ENCODE measurements at places on chromosomes 1 and 21.

- no peak overlapping the region for H3K4me3 ChIP-seq
- DNase-seq: no peak
- no peak overlapping the region for H3K27ac ChIP-seq
- H3K4me1 ChIP-seq: no peaks in the 10 kb centered on the region
These were observed 10.5 kb upstream of the IRF2BP2 start for GRCh38 chr1:234620272-234621126.

DNA sequence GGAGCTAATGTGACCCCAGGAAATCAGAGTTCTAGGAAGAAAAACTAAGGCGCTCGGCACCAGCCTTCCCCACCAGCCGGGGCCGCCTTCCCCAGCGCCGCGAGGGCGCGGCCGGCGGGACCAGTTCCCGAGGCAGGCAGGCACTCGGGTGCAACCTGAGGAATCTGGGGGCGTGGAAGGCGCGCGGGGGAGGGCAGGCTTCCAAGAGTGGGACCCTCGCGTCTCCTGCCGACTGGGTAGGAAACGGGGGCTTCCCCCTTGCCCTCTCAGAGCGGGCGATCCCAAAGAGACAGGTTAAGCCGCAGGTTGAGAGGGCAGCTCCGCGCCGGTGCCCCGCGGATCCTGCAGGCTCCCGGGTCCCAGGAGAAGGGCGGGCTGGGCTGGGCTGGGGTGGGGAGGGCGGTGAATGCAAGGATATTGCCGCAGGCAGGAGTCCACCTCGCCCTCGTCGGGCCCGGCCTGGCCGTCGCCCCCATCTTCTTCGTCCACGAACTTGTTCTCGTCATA is 431 bp downstream of the ARPC5 start:
- peak overlapping the region; percentile 100 for H3K4me3 ChIP-seq
- H3K4me1 ChIP-seq: peaks cover 52% of the 10 kb centered on the region
- peaks cover 13% of the 10 kb centered on the region for H3K27me3 ChIP-seq
- peak overlapping the region; percentile 97 for H3K27ac ChIP-seq
- DNase-seq: no peak
- H3K36me3 ChIP-seq: peaks cover 8% of the 10 kb centered on the region

- H3K27me3 ChIP-seq: peaks cover 6% of the 10 kb centered on the region
- DNase-seq: no peak
- no peaks in the 10 kb centered on the region for H3K36me3 ChIP-seq
- H3K4me1 ChIP-seq: no peaks in the 10 kb centered on the region
- no peak overlapping the region for H3K4me3 ChIP-seq
These were observed 16.5 kb downstream of the PLA2G2D start for GRCh38 chr1:20102875-20103274.

DNA sequence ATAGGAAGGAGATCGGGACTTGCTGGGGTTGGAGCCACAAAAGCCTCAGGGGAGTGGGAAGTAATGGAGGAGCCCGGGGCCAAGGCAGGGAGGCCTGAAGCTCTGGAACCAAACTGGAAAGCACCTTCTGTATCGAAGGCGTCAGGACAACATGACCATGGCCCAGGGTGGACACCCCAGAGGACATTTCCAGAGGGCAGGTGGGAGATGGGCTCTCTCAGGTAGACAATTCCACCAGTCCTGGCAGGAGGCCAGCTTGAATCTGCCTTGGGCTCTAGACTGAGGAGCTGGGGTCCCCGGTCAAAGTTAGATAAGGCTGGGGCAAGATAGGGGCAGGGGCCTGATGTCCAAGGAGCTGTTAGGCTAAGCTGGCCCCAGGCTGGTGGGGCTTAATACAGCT is 104.9 kb upstream of the EDN2 start:
- no peak overlapping the region for H3K27ac ChIP-seq
- no peaks in the 10 kb centered on the region for H3K27me3 ChIP-seq
- no peaks in the 10 kb centered on the region for H3K4me1 ChIP-seq
- H3K36me3 ChIP-seq: peaks cover 8% of the 10 kb centered on the region
- H3K4me3 ChIP-seq: no peak overlapping the region

DNA sequence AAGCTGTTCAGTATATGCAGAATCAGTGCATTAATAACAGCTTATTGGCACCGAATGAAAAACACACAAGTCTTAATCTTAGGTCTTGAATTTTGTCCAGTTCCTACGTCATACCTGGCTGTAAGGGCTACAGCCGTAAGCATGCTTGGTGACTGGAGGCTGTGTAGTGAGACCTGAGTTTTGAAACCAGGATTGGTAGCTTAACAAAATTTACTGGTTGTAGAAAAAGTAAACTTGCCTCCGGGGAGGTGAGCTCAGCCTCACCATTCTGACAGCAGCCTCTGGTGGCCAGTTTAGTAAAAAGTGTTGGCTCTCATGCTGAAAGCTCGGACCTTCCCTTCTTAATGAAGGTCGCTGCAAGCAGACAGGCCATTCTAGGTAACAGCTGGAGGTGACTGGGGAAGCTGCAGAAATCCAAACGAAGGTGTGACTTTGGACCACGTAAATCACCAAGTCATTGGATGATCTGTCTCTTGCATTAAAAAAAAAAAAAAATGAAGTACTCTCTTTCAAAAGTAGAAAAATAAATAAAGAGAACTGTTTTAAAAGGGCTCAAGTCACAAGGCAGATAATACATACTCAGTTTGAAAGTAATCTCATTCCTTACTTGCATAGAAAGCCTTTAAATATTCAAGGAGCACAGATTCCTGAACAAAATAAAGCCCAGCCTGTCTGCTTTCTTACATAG is 48.9 kb downstream of the HLCS start:
- no peak overlapping the region for H3K4me3 ChIP-seq
- no peak for DNase-seq
- H3K27ac ChIP-seq: no peak overlapping the region
- H3K27me3 ChIP-seq: no peaks in the 10 kb centered on the region
- H3K4me1 ChIP-seq: peaks cover 16% of the 10 kb centered on the region

DNA sequence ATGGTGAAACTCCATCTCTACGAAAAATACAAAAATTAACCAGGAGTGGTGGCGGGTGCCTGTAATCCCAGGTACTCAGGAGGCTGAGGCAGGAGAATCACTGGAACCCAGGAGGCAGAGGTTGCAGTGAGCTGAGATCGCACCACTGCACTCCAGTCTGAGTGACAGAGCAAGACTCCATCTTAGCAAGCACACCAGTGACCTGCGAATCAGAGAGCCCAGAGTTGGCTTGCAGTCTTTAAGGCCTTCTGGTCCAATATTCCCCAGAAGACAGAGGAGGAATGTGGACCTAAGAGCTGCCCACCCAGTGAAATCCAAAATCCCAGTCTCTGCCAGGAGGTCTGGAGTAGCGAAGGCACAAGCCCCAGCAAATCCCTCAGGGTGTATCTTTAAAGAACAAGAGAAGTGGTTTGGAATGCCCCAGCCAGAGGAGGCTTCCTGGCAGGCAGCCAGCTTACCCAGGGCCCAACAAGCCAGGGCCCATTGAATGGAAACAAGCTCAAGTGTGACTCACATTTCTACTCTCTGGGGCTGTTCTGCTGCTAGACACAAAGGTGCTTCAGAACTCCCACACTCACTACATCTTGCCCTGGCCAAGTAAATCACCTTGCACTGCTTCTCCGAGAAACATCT is 23.9 kb downstream of the GPR161 start:
- H3K27me3 ChIP-seq: peaks cover 2% of the 10 kb centered on the region
- no peak overlapping the region for H3K27ac ChIP-seq
- H3K4me3 ChIP-seq: no peak overlapping the region
- no peaks in the 10 kb centered on the region for H3K4me1 ChIP-seq
- H3K36me3 ChIP-seq: no peaks in the 10 kb centered on the region

- no peaks in the 10 kb centered on the region for H3K36me3 ChIP-seq
- peak overlapping the region; percentile 99 for H3K4me3 ChIP-seq
- peaks cover 59% of the 10 kb centered on the region for H3K4me1 ChIP-seq
- H3K27ac ChIP-seq: peak overlapping the region; percentile 97
These were observed 4.6 kb downstream of the FCRLB start for GRCh38 chr1:161725908-161726472.

DNA sequence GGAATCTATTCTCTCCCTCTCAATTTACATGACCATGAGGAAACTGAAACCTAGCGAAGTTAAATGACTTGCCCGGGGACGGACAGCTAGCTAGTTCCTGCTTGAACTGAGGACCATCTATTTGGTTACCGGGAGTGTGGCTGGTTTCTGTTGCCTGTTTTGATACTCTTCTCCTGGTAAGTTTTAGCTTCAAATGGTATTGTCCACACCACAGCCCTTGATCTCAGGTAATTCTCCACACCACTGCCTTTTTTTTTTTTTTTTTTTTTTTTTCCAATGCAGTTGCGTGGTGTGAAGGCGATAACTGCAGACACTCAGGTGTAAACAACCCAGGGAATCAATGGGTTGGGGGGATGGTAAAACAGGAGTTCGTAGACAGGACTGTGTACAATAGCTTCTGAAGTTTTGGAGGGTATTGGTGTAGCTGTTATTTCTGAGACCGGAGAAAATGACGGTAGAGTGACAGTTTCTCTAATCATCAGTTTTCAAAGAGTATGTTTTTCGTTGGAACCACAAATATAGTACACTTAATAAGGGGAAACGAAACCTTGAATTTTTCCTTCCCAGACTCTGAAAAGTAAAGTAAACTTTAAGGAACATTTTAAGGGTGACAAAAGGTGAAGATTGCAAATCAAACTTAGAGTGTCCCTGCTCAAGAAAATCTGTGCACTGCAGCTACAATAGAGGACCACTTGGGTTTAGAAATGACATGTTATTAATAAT is 125.3 kb upstream of the CACYBP start:
- H3K36me3 ChIP-seq: peaks cover 4% of the 10 kb centered on the region
- H3K4me1 ChIP-seq: peaks cover 22% of the 10 kb centered on the region
- H3K27me3 ChIP-seq: no peaks in the 10 kb centered on the region
- H3K27ac ChIP-seq: peak overlapping the region; percentile 62
- no peak for DNase-seq
- H3K4me3 ChIP-seq: peak overlapping the region; percentile 80
